ENCODE measurements at places on chromosomes 12 and 14.

DNA sequence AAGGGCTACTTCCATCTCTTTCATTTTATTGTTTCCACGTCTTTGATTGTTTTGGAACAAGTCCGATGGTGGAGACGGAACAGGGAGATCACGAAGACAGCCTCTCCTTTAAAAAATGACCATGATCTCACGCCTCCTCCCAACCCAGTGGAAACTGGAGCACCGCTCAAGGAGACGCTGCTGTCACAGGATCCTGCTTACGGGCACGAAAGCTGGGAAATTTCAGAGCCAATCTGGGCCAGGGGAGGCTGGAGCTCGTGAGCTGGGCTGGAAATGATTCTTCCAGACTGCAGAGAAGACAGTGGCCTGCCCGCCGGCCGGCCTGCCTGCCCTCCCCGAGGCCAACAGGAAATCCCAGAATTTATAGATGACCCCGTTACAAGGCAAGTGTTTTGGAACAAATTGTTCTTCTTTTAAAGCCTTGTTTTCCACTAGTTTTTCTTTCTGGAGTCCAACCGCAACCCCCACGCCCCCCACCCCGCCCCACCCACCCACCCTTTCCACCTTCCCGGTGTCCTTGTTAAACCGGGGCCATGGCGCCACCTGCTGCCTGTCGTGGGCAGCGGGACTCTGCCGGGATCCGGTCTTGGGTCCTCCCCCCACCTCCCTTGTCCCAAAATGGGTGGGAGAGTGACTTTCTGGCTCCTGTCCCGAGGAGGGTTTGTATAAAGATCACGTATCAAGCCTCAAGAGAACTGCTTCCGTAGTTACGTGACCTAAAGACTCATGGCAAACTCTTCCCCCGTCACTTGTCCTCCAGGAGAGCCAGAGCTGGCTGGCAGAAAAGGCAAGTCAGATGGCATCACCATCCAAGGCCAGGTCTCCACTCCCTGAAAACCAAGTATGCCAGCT is 40.3 kb downstream of the MAP1LC3B2 start:
- no peak for DNase-seq

DNA sequence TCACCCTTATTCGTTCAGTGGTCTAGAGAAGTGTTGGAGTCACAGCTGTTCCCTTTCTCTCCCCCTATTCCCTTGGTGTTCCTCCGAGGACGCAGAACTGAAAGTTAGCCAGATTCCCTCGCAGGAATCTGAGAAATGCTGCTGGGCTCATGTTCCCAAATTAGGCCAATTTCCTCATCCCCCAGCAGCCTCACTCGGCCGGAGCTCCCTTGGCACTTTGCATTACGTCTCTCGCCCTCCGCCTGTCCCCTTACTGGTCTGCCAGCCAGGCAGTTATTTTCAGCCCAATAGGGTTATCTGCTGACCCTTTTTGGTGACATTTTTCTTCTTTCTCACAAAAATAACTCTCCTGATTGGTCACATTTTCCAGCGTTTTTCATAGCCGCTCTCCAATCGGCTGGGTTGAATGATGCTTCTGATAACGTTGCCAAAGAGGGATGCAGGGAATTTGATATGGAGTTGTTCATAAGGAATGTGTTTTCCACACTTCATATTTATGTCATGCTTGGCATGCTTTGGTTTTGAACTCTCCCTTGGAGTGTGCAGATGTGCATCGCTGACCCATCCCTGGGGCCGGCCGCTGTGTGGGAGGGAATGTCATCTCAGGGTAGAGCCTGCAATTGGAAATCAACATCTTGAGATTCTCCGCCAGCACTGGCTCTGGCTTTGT is 9.9 kb downstream of the IFT43 start:
- DNase-seq: no peak

DNA sequence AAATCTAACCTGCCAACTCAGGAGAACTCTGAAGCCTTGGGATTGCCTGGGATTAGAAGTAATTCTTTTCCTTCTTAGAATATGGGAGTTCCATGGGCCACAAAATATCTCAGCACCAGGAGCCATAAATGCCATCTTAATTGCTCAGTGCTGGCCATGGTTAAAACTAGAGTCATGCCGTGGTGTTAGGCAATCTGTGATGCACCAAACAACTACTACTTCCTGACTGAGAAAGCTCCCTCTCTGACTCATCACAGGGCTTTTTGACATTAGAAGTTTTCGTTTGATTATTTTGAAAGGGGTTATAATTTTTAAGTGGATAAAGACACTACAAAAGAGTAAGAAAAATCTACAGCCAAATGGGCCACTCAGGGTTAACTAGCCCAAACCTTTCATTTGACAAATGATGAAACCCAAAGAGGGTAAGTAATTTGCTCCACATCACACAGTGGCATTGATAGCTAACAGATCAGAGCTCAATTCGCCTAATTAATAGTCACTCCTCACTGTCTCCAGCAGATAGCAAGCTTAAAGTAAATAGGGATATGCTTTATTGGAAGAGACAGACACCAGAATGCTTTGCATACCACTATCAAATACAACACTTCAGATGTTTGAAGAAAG is 377.3 kb downstream of the EMP1 start:
- no peak for DNase-seq

GRCh38 chr12:46832130-46832704 is 6.4 kb upstream of the SLC38A4 start:
- DNase-seq: peak; percentile 7

- DNase-seq: no peak
Measured at GRCh38 chr12:133227281-133227852, 8.3 kb downstream of the ANHX start.

- DNase-seq: no peak
Measured at GRCh38 chr14:69040353-69040752, 61.3 kb upstream of the ACTN1 start.

GRCh38 chr14:21001218-21001617 is 2.1 kb downstream of the SLC39A2 start:
- DNase-seq: no peak

DNA sequence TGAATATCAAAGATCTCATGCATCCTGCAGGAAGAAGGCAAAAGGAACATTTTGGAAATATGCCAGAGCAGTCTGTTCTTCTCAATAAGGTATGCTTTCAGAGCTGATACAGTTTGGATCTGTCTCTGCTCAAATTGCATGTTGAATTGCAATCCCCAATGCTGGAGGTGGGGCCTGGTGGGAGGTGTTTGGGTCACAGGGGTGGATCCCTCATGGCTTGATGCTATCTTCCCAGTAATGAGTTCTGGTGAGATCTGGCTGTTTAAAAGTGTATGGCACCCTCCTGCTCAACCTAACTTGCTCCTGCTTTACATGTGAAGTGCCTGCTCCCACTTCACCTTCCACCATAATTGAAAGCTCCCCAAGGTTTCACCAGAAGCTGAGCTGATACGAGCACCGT is 76.6 kb downstream of the RIN3 start:
- DNase-seq: no peak

DNA sequence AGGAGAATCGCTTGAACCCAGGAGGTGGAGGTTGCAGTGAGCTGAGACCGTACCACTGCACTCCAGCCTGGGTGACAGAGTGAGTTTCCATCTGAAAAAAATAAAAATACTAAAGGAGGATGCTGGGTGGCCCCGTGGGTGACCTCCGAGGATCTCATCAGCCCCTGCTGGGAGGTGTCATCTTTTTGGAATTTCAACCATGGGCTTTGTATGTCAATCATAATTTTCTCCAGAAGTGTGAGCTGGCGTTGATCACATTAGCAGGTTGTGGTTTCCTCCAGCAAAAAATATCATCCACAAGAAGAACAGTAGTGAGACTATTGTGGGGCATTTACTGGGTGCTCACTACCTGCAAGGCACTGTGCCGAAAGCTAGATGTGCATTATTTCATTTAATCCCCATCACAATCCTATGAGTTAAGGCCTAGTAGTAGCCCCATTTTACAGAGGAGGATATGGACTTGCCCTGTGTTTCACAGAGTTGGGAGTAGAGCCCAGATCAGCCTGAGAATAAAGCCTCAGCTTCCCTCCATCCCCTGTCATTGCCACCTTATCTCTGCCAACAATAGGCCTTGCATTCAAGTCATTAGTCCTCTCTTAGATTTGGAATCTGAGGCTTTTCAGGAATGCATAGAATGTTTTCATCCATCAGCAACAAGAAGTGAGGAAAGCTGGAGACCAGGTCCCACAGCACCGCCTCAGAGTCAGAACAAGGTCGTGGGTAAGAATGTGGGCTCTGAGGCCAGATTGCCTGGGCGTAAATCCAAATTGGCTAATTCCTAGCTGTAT is 39.8 kb downstream of the SVOP start:
- DNase-seq: no peak

- no peak for DNase-seq
Measured at GRCh38 chr12:94143438-94143837, 4.9 kb upstream of the PLXNC1 start.

DNA sequence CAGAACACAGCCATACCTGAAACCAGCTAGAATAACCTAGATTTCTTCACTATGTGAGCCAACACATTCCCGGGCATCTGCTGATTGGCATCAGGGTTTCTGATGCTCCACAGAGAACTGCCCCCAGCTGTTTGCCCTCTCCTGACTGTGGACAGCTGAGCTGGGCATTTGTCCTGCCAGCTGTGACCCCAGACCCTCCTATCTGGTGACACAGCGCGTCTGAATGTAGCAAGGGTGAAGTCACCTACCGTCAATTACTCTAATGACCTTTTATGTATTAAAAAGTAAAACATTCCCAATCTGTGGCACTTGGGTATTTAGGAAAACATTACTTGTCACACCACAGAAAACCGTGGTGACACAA is 29.7 kb upstream of the SFSWAP start:
- no peak for DNase-seq

DNA sequence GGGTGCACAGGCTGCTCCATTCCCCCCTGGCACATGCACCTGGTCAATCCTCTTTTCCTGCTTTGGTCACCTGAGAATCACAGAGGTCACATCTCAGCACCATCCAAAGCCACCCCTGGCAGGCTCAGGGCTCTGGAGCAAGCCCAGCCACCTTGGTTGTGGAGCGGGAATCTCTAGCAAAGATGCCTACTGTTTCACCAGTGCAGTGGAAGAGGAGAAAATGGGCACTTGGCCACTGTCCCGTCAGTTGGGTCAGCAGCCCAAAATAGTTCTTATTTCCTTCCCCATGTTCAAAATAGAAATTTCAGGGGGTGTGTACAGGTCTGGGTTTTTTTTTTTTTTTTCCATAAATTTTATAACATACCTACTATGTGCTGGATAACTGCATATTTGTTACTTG is 18.3 kb downstream of the RTL1 start:
- no peak for DNase-seq

Data from NCI-H2029 treated with DMSO at 0.1 percent for 48 hours (cell line).